ENCODE measurements at places on chromosomes 13 and 19.
A peak's percentile ranks its signal among the peaks of the same experiment; 100 is the strongest.

- no peak for DNase-seq
Observed at GRCh38 chr13:97559030-97559429, 125.1 kb downstream of the RAP2A start.

- DNase-seq: no peak
Observed at GRCh38 chr19:3375221-3376090, 9.1 kb downstream of the NFIC start.

DNA sequence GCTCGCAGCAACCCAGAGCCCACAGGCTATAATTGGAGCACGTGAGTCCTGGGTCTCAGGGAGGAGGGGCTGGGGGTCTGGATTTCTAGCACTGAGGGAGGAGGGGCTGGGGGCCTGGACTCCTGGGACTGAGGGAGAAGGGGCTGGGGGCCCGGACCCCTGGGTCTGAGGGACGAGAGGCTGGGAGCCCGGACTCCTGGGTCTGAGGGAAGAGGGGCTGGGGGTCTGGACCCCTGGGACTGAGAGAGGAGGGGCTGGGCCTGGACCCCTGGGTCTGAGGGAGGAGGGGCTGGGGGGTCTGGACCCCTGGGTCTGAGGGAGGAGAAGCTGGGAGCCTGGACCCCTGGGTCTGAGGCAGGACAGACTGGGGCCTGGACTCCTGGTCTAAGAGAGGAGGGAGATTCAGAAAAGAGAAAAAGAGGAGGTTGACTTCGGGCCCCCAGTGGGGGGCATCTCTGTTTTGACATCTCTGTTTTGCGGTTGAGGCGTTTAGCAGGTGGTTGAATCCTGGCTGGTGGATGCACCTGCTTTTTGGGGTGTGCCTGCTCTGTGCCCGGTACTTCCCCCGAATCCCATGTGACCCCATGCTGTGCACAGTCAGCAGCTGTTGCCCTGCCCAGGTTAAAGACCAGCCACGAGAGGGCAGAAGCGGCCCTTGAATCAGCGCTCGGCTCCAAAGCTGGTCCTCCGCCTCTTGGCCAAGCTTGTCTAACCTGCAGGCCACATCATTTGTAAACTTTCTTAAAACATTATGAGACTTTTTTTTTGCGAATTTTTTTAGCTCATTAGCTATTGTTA lies 10.5 kb downstream of the PVR start:
- DNase-seq: peak; percentile 57

- peak; percentile 65 for DNase-seq
Observed at GRCh38 chr19:3061182-3062161, 823 bp downstream of the TLE5 start.

GRCh38 chr13:95524264-95524901 lies 28.1 kb upstream of the CLDN10 start:
- no peak for DNase-seq

DNA sequence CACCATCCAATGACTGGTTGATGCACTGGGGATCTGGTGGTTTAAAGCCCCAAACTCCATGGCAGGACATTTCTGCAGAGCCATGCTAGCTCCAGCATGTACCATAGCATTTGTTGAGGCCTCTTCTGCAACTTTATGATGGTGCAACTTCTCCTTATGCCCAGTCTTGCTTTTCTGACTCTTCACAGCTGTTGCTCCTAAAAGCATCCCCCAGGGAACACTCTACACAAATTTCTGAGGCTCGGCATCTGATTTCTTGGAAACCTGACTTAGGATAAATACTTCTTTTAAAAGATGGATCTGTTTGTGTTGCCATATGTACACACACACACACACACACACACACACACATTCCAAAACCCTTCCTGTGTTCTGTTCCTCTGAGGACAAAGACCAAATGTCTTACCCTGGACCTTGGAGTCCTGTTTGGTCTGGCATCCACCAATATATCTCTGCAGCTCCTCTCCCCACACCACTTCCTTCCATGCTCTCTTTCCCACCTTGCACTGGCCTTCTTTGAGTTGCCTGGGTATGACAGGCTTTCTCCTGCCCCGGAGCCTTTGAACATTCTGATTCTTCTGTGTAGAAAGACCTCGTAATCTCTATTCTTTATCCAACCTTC lies 388.5 kb upstream of the ZNF507 start:
- DNase-seq: no peak

DNA sequence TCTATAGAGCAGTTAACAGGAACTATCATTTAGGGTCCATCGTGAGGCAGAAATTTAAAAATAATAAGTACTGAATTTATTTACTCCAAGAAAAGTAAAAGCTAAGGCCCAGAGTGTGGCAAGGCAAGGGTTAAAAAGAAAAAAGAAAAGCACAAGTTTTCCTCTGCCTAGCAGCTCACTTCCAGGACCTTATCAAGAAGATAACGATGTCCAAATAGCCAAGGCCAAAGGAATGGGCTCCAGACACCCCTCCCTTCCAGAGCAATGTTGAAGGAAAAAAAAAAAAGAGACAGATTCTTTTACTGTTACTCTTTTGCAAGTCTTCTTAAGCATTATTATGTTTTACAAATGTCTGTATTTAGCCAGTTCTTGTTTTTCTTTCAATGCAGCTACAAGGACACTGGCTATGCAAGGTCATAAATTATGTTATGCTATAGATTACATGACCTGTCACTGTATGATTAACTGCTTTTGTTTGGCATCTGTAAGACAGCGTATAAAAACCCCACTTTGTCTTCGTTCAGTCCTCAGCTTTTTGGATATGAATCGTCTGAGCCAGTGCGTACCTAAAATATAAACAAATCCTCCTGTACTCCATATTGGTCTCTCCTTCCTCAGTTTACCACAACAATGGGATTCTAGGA lies 2.9 kb upstream of the ZNF700 start:
- DNase-seq: no peak

DNA sequence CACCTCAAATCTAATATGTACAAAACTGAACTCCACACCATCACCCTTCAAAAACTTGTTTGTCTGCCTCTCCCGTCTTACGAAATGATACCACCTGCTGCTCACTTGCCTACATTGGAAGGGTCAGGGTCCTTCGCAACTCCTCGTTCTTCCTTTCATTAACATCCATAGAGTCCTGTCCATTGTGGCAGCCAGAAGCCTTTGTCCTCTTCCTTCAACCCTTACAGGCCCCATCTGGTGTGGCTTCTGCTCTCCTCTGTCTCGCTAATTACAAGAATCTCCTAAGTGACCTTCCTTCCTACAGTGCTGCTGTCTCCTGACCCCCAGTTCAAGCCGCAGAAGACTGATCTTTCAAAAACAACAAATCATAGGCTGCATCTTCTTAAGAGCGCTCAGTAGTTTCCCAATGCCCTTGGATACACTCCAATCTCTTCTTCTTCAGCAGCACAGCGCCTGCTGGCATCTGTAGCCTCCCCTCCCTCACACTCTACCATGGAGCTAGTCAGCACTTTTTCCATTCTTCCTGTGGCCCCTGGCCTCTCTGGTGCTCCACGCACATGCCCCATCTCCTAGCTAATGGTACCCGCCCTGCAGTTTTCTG lies 382.7 kb downstream of the LIG4 start:
- no peak for DNase-seq

DNA sequence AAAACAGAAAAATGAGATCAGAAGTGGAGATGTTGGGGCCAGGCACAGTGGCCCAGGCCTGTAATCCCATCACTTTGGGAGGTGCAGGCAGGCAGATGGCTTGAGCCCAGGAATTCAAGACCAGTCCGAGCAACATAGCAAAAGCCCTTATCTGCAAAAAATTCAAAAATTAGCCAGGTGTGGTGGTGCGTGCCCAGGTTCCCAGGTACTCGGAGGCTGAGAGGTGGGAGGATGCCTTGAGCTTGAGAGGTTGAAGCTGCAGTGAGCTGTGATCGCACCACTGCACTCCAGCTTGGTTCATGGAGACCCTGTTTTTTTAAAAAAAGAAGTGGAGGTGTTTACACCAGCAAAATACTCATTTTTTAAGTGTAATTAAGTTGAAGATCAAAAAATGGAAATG lies 6.6 kb upstream of the ZFP36 start:
- no peak for DNase-seq

DNA sequence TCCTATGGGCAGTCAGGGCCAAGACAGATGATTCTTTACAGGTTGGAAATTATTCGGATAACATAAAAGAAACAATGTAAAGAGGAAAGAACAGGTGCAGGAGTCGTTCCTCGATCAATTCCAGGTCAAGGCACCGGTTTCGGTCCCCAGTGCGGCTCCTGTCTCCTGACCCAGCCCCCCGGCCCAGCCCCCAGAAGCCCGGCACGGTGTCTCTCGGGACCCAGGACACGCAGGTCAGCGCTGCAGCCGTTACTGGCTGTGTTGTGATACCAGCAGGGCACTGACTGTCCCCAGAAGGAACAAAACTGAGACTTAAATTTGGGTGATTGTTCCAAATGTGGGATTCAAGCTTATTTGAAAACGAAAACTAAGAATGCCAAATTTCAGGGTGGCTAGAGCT lies 8.5 kb downstream of the RASA3 start:
- DNase-seq: no peak

GRCh38 chr13:108877300-108877699 lies 247.9 kb downstream of the MYO16 start:
- no peak for DNase-seq

- DNase-seq: no peak
Observed at GRCh38 chr19:44692379-44692721, 6.6 kb upstream of the CEACAM16 start.

DNA sequence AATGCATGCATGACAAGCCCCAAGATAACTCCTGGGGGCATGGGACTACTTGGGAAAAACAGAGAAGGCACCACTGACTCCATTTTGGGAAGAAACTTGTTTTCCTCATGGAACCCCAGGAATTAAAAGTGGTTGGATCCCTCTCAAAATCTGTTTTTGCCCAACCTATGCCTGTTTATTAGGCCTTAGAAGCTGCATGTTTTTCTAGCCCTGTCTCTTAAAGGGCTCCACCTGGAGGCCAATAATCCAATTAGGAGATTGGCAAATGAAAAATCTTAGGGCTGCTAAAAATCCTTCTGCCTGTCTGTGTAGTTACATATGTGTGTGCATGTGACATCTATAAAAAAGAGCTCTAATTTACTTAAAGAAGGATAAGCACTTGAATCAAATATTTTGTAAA lies 26.9 kb downstream of the MED4 start:
- DNase-seq: no peak

- DNase-seq: no peak
Observed at GRCh38 chr19:33456845-33457220, 64.8 kb downstream of the PEPD start.

DNA sequence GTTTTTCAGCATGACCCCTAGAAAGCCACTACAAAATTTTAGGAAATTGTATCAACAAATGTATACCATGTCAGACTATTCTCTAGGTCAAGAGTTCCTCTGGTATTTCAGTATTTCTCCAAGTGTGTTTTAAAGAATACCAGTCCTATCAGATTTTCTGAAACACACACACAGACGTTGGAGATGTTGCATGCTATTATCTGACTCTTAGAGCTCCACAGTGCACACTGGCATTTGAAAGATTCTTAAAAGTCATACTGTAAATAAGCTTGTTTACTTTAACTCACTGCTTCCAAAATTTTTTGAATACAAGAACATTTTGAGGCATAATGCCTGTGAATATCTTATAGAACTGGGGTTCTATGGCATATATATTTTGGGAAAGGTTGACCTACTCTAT lies 33.8 kb upstream of the VWA8 start:
- no peak for DNase-seq

DNA sequence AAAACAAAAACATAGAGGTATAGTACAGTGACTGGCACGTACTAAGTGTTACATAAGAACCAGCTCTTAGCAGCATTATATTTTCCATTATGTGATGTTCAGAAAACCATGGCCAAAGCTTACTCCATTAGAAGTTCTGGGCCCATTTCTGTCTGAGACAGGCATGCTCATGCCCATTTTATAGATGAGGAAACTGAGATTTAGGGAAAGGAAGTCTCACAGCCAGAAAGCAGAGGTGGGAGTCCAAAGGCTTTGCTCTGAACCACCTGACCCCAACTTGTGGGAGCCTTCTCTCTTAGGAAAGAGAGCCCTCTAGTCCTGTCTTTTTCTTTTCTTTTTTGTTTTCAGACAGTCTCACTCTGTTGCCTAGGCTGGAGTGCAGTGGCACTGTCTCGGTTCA lies 2.3 kb downstream of the AP2S1 start:
- no peak for DNase-seq

DNA sequence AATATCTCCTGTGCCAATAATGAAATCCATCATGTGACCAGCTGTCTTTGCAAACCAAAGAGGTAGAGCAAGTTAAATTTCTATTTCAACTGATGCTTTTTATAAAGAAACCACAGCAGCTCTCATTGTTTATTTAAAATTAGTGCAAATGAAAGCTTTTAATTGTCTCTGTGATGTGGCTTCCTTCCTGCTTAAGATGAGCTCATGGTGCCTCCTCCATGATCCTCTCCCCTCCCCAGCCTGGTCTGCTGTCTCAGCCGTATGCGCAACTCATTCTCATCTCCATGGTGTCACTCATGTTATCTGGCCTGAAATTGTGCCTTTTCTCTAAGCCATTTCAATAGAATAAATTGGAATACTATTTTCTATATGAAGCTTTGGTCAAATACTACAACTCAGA lies 270.6 kb downstream of the FGF14 start:
- no peak for DNase-seq

DNA sequence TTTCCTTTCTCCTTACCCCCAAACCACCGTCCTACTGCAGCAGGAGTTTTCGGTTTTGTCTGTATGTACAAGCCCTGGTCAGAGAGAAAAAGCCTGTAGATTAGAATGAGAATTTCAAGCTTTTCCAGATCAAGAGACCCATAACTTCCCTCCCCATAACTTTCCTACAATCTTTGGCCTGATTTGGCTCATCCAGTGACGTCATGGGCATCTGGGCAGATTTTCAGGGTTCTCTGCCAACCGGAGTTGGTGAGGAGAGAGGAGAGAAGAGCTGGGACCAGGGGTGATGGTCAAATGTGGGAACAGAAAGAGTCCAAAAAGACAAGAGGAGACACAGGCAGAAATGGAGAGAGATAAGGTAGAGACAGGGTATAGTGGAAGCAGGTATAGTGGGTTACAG lies 10.5 kb downstream of the IZUMO2 start:
- no peak for DNase-seq

Data from CD8-positive, alpha-beta memory T cell (primary cell).